ENCODE measurements at places on chromosomes 1 and 21.

DNA sequence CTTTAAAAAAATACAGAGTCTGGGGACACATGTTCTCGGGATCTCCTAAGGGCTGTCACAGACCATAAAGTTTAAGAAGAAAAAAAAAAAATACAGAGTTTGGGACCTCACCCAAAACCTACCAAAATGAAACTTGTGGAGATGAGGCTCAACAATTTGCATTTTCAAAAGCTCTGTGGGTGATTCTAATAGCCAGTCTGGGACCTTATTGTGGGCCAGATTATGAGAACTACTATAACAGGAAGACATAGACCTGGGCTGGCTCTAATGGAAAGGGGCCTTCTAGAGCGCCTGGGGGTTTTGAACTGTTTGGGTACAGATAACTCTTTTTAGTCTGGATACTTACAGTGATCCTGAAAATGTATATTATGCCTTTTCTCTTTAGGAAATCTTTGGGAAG, 69.1 kb downstream of the LAMC1 start:
- no peak for DNase-seq

DNA sequence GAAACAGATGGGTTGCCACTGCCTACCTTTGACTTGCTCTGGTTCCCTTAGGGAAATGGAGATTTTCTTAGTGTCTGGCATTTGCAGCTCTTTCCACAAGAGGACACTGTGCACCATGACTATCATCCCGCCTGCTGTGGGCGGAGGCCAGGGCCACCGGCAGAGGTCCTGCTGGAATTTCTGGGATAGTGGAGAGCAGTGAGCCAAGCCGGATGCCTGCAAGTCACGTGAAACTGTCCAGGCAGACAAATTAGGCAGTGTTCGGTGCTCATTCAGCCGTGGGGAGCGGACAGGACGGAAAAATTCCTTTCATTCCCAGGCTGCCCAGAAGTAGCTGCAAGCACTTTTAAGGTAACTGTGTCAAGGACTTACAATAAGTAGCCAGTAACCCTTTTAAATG, 43.4 kb downstream of the IGSF5 start:
- DNase-seq: no peak

GRCh38 chr1:6854166-6854565, 68.9 kb downstream of the CAMTA1 start:
- DNase-seq: no peak

DNA sequence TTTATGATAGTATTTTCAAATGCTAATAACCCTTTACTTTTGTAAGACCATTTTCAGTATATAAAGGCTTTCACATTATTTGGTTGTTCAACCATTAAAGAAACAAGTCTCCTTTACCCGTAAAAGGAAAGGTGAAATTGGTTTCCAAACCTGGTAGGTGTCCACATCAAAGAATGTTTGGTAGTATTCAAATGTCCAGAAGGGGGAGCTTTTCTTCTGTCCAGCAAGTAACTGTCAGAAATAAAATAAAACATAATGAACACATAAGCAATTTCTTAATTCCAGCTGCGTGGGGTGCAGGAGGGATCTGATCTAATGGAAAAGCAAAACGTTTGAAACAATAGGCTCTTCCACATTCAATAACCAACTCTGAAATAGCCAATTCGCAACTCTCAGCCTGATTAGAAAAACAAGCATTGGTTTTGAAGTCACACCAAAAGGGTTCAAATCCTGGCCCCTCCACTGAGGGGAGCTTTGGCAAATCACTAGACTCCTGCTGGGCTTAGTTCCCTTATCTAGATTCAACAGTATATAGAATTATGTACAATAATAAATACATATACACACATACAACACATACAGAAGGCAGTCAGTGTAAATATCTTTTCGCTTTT, 11.0 kb downstream of the YIPF1 start:
- DNase-seq: no peak

GRCh38 chr1:167109125-167109524, 15.2 kb downstream of the STYXL2 start:
- DNase-seq: no peak

DNA sequence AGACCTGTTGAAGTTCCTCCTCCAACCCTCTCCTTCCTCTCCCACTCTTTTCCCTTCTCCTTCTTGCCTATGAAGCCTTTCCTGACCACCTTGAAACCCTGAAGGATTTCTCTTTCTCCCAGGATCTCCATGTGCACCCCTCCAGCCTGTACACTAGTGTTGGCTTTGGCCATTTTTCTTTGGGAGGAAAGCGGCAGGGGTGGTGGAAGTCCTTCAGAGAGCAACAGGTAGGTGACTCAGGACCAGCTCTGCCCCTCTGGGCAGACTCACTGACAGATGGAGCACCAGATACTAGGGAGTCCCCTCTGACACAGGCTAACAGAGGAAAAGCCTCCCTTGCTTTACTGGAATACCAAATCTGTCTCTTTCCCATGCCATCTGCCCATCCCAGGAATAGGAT, 4.6 kb downstream of the SLC26A9 start:
- no peak for DNase-seq

DNA sequence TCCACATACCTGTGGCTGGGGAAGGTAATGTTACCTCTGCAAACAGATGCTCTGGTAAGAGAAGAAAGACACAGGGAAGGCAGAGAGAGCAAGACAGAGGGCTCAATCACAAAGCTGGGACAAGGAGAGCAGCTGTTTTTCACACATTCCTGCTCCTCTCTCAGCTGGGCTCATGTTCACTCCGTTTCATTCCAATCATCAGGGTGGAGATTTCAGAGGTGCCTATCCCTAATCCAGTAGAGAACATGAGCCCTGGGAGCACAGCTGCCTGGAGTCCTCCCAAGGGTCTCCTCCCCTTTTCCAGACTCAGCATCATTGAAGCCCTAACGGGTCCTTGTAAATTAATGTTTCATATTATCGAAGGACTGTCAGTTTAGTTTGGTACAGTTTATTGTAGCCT, 19.4 kb downstream of the GADD45A start:
- DNase-seq: no peak

- DNase-seq: no peak
Measured at GRCh38 chr1:158818975-158819431, 12.1 kb upstream of the MNDA start.

Data from stimulated activated CD4-positive, alpha-beta T cell treated with anti-CD3 and anti-CD28 coated beads, Interleukin-2, amount 100 ng/mL, for 48 hours (primary cell).